ENCODE measurements at places on chromosomes 2 and 18. TPM values are rescaled to one million over a fixed set of nuclear protein-coding genes. Genes with fewer than 3 reads are reported as not detected.

The DCDC2C gene
- total RNA-seq: not detected

GRCh38 chr2:38925982-38926381 lies 36.3 kb downstream of the ARHGEF33 start:
- DNase-seq: no peak

GRCh38 chr2:219508971-219509779 lies 5.1 kb upstream of the ASIC4 start:
- no peak for DNase-seq

DNA sequence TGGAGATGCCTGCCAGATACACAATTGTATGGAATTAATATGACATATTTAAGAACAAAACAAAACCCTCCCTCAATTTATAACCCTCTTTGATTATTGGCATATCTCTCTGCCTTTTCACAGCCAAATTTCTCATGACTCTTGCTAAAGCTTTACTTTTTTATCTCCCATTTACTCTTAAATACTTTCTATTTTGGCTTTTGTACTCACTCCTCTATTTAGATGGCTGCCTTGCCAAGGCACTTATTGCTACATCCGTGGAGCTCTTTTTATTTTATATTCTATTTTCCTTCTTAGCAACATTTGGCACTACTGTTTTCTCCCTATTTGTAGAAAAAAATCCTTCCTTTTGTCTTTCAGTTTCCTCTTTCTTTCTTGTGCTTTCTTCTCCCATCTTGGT lies 466.4 kb upstream of the CWC22 start:
- DNase-seq: no peak

GRCh38 chr2:195490319-195490718 lies 166.7 kb upstream of the SLC39A10 start:
- no peak for DNase-seq

DNA sequence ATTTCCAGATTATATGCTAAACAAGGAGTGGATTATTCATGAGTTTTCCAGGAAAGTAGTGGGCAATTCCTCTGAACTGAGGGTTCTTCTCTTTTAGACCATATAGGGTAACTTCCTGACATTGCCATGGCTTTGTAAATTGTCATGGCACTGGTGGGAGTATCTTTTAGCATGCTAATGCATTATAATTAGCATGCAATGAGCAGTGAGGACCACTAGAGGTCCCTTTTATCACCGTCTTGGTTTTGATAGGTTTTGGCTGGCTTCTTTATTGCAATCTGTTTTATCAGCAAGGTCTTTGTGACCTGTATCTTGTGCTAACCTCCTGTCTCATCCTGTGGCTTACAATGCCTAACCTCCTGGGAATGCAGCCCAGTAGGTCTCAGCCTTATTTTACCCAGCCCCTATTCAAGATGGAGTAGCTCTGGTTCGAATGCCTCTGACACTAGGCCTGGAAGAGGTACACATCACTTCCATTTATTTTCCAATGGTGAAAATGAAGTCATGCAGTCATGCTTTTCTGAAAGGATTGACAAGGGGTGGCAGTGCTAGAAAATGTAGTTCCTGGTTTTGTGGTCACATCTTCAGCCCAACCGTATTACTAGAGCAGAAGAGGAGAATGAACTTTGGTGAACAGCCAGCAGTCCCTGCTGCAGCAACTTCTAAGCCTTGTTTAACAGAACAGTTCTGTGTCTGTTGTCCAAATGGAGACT lies 26.6 kb upstream of the ITGA4 start:
- peak; percentile 3 for DNase-seq

DNA sequence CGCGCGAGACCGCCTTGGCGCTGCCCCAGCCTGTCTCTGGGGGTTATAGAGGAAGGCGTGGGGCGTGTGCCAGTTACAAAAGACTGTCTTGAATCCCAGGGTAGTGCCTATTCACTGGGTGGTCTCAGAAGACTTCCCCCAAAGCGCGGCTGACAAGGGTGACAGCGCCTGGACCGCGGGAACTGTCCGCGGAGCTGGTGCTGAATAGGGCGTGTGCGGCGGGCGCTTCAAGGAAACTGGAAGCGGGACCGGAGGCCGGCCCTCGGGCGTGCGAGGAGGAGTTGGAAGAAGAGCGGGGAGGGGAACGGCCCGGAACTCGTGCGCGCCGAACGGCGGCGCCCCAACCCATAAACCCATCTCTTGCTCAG lies 2.3 kb downstream of the EGR4 start:
- DNase-seq: peak; percentile 60

GRCh38 chr2:109436610-109437225 lies 177.0 kb downstream of the SEPTIN10 start:
- no peak for DNase-seq

DNA sequence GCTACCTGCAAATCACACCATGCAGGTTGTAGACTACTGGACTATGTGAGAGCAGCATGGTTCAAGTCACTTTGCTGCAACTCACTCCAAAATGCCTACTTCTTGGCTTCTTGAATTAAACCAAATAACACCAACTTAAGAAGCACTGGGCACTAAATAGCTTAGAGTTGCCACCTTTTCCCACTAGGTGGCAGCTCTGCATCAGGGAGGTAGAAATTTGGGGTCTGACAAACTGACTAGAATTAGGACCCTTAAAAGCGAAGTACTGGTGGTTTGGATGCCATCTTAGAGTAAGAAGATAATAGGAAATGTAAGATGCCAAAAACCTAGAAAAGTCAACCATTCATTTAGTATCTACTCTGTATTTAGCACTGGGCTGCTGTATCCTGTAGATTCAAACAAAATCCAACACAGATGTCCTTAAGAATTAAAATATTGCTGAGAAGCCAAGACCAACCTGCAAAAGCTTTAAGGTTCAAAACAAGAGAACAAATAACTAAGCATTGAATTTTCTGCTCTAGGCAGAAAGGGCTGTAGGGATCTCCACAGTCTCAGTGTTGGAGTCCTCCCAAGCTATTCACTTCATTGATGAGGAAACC lies 65.5 kb downstream of the CCBE1 start:
- DNase-seq: peak; percentile 23

GRCh38 chr2:108979461-108979860 lies 9.6 kb downstream of the EDAR start:
- no peak for DNase-seq

GRCh38 chr18:13048061-13048595 lies 57.0 kb downstream of the CEP192 start:
- no peak for DNase-seq

Measured in mammary epithelial cell (primary cell).